ENCODE measurements at places on chromosomes 1 and 21. TPM values are rescaled to one million over a fixed set of nuclear protein-coding genes. Genes with fewer than 3 reads are reported as not detected.

DNA sequence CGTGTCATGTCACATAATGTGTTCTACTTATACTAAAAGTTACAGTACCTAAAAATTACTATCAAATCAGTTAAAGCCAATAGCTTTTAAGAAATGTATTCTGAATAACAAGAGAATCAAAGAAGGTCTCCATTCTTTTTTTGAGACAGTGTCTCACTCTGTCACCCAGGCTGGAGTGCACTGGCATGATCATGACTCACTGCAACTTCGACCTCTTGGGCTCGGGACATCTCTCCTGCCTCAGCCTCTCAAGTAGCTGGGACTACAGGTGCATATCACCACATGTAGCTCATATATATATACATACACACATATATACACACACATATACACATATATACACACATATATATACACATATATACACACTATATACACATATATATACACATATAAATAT lies 20.1 kb downstream of the COP1 start:
- DNase-seq: no peak

- DNase-seq: no peak
These were observed 53.5 kb downstream of the FOXD2 start for GRCh38 chr1:47491341-47491753.

TTLL7 gene
- total RNA-seq: 2.9 TPM

WNT2B gene
- 1.1 TPM for total RNA-seq

C8B gene
- not detected for total RNA-seq

CA6 gene
- not detected for total RNA-seq

TNFRSF1B gene
- 3.3 TPM for total RNA-seq

- no peak for DNase-seq
These were observed 19.5 kb upstream of the KRTAP11-1 start for GRCh38 chr21:30900881-30901280.

ZNF683 gene
- not detected for total RNA-seq

DNA sequence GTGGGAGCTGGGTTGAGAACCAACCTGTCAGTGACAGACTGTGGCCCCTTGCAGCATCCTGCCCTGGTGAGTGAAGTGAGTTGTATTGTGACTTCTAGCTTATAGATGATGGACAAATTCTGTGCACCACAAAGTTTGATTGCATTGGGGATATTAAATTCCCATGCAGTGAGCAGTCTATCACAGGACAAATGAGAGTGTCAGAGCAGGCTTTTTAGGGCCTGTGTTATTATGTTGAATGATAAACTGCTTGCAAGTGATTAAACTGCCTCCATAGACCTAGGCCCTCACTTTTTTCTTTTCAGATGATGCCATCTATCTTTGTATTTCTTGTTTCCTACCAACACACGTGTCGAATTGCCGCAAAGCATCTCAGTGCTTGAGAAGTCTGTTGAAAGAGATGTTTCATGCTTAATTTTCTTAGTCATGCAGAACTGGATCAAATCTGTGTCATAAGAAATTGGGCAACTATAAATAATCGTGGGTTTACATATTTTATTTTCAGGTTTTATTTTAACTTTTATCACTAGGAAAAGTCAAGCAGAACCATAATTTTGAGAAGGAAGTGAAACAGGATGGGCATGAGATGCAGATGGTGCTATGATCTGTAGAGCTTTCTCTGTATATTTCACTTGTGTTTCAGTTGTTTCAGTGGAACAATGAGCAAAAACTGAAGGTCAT lies 199.2 kb downstream of the S1PR1 start:
- no peak for DNase-seq

Measured in PC-9 (cell line).